CD4-positive, alpha-beta T cell treated with Interleukin-10 for 1 hour (primary cell): ENCODE measurements at places on chromosomes 7 and 10.
A peak's percentile ranks its signal among the peaks of the same experiment; 100 is the strongest.

GRCh38 chr7:157412021-157412443, 75.2 kb downstream of the DNAJB6 start:
- DNase-seq = peak; percentile 37

DNA sequence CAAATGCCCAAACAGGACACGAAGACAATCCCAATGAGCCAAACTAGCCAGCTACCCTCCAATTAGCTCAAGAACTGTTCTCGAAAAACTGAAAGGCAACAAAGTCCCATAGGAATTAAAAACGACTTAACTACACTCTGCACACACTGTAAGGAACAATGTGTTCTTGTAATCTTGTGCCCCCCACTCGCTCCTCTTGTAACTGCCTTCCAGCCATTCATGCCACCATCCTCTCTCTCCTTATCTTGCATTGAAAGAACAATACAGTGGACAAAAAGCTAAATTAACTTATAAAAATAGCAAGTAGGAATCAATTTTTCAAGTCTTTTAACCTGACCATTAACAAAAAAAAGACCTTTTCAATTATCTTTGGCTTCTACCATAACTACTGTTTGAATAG, 2.9 kb downstream of the CYTH3 start:
- DNase-seq = no peak

GRCh38 chr7:43199371-43200160, 87.1 kb downstream of the HECW1 start:
- no peak for DNase-seq

GRCh38 chr7:132869166-132869861, 212.6 kb downstream of the CHCHD3 start:
- no peak for DNase-seq

DNA sequence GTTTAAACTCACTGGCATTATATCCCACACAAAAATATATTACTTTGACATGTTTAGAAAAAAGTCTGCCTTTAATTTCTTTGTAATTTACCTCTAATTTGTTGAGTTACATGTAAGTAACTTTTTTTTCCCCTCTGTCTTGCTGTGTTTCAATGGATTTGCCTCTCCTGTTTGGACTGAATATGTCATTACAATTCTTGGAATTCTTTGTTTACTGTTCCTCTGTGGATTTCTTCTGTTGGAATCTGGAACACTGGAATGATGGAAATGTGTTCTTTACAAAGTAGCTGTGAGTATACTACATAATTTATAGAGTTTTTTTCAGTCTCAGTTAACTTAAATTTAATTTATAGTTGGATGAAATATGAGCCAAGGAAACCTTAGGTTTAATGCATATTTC, 30.4 kb downstream of the SEPTIN7 start:
- no peak for DNase-seq

- DNase-seq = no peak
Observed at GRCh38 chr7:105353752-105354328, 34.9 kb downstream of the SRPK2 start.

DNA sequence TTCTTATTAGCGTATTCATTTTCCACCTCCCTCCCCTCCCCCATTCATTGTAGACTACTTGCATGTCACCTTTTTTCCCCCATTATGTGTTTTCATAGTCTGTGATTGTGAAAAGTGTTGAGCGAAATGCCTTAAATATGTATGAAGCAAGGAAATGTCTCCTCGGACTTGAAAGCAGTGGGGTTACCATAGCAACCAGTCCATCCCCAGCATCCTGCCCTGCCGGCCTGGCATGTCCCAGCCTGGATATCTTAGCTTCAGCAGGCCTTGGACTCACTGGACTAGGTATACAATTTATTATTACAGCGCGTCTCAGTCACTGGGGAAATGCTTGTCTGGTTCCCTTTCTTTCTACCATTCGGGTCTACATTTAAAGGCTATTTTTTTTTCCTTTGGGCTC, 283.6 kb downstream of the BICC1 start:
- DNase-seq = no peak

- no peak for DNase-seq
Observed at GRCh38 chr10:110392868-110393740, 88.4 kb upstream of the SMNDC1 start.
